ENCODE measurements at places on chromosomes 2 and 18.

- DNase-seq: no peak
Measured at GRCh38 chr2:45237128-45237527, 227.9 kb upstream of the SIX2 start.

DNA sequence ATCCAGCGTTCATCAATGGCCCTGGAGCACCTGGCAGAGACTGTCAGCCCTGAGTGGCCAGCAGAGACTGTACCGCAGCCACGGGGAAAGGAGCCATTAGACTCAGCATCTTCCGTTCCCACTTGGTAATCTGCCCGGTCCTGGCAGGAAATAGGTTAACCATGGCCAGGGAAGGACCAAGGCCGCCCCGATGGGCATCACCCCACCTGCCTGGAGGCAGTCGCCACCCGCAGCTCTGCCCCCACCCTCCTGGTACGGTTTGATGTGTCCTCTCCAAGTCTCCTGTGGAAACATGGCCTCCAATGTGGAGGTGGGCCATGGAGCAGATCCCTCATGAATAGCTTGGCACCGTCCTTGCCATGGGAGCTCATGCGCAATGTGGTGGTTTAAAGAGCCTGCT lies 75.3 kb downstream of the RTP5 start:
- DNase-seq: no peak

DNA sequence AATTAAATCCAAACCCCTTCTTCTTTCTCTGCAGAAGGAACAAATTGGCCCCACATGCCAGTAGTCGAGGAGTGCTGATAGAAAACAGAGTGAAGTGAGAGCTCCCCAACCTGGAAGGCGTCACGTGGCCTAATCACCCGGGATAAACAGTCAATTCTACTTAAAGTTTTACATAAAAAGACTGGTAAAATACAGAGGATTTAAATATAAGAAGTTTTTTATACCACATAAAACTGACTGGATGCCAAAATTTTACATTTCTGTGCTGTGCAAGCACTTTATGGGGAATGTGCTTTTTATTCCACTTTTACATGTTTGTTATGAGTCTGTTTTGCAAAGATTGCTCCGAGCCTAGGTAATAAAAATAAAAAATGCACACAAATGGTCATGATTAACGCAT lies 1586.8 kb upstream of the ACVR2A start:
- DNase-seq: no peak

DNA sequence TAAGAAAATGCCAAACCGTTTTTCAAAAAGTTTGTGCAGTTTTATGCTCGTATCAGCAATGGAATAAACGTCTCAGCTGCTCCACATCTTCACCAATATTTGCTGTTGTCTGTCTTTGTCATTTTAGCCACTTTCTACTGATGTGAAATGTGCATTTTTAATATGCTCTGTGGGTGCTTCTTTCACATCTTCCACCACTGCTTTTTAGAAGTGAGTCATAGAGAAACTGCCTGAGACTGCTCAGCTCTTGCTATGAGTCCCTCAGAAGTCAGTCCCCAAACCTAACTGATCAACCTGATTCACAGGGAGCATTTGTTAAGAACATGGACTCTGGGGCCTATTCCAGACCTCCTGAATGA lies 41.0 kb upstream of the EPC2 start:
- DNase-seq: no peak

DNA sequence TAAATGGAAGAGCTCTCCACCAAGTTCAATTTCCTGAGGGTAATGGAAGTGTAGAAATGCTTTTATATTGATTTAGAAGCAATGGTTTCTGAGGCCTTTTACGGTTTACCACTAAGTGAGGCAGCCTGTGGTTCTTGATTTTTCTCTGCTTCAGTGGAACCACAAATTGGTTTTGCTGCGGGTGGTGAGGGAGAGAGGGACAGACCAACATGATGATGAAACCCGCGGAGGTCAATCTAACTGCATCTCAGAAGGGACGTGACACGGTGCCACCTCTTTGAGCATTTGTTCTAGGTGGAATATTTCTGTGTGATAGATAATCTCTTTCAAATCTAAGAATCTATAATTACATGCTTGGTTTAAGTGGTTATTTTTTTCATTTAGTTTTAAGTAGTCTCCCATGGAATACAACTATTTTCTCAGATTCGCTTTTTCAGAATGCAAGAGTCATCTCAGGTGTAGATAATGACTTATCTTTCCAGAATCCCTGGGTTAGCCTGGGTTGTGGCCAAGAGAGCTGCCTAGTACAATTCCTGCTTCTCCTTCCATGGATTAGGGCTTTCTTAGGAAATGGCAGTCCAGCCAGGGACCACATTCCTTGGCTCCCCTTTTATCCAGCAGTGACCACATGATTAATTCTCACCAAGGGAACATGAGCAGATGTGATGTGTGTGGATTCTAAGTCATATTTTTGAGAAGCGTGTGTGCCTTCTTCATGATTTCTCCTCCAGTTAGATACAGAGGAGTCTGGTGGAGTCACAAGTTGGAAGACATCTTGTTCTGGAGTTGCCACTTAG lies 52.5 kb downstream of the KCNE4 start:
- DNase-seq: no peak

- no peak for DNase-seq
Measured at GRCh38 chr2:199405241-199405640, 52.5 kb downstream of the SATB2 start.

DNA sequence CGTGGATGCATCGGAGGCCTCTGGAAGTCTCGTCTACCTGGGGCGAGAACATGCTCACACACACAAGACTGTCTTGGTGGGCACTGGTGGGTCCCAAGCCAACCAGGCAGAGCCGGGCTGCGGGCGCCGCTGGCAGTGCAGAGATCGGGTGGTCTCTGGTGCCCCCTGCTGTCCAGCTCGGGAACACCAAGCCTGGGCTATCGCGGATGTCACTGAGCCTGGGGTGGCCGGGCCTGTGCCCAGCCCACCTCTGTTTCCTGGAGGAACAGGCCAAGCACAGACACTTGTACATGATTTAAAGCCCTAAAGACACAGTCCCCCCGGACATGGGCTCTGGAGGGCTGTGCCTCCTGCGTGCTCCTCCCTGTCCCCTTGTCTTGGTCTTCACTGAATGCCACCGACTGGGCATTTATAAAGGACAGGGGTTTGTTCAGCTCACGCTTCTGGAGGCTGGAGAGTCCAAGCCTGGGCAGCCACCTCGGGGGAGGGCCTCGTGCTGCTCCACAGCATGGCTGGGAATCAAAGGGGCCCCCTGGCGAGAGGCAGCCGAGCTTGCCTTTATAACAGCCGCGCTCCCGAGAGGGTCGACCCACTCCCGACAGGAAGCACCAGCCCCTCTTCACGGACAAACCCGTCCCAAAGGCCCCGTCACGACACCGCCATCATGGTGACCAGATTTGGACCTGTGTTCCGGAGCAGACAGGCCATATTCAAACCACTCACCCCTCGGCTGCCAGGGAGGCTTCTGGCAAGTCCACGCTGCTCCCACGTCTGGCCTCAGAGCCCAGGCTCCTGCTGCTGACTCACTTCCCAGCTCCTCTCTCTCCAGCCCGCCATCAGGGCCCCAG lies 3.6 kb upstream of the OTOS start:
- no peak for DNase-seq

- no peak for DNase-seq
Measured at GRCh38 chr2:215841175-215841816, 172.1 kb downstream of the MREG start.

DNA sequence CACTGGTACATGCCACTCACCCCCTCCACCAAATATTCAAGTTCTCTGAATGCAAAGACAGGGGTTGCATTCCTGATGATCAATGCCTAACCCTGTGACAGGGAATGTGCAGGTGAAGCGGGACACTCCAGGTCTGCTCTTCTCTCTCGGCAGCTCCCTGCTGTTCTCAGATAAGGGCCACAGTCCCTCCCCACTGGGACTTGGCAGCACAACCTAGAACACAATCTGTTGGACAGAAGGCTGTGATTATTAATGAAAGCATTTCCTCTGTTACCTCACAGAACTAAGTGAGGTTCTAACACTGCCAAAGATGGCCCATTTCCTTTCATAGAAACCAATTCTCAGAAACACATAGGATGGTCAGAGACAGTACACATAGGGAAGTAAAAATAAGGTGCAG lies 42.7 kb downstream of the VSNL1 start:
- no peak for DNase-seq

GRCh38 chr2:228838819-228839218 lies 432.3 kb downstream of the PID1 start:
- no peak for DNase-seq

GRCh38 chr2:148926981-148927401 lies 52.0 kb downstream of the KIF5C start:
- peak; percentile 4 for DNase-seq

GRCh38 chr2:239399433-239399920 lies 1.3 kb downstream of the HDAC4 start:
- DNase-seq: no peak

DNA sequence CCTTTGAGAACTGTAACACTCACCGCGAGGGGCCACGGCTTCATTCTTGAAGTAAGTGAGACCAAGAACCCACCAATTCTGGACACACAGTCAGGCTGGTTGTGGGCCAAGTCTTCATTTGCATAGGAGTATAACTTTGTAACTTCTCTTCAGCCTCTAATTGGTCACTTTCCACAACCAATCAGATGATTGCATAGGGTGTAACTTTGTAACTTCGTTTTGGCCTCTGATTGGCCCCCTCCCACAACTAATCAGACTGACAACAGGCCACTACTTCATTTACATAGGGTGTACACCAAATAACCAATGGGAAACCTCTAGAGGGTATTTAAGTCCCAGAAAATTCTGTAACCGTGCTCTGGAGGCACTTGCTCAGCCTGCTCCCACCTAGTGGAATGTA lies 77.5 kb upstream of the TCF4 start:
- DNase-seq: no peak

- DNase-seq: no peak
Measured at GRCh38 chr18:32668956-32669355, 103.9 kb downstream of the KLHL14 start.

- DNase-seq: no peak
Measured at GRCh38 chr2:137659616-137660015, 304.7 kb upstream of the HNMT start.

DNA sequence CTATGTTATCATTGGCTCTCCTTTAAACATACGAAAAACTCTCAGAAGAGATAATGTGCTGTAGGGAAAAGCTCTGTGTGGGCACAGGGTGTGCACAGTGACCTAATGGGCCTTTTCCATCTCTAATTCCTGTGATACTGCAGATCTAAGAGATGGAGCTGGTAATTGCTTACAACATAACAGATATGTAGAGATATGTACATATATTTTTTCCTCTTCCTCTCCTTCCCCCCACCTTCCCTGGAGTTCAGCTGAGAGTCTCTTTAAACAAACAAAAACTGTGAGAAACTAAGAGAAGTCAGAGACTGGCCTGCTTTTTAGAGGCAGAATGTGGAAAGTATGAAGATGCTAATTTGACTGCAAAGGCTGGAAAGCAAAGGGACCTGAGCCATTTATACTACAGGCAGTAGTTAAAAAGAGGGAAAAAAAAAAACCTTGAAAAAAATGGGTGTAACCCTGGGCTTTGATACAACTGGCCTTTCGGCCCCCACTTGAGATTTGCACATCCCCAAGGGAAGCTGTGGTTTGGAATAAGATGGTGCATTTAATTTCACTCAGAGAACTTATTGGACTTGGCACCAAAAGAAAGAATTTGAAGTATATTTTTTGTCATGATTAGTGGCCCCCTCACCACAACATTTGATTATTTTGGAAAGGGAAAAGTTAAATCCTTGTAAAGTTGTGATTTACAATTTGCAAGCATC lies 502.2 kb upstream of the ZEB2 start:
- no peak for DNase-seq

DNA sequence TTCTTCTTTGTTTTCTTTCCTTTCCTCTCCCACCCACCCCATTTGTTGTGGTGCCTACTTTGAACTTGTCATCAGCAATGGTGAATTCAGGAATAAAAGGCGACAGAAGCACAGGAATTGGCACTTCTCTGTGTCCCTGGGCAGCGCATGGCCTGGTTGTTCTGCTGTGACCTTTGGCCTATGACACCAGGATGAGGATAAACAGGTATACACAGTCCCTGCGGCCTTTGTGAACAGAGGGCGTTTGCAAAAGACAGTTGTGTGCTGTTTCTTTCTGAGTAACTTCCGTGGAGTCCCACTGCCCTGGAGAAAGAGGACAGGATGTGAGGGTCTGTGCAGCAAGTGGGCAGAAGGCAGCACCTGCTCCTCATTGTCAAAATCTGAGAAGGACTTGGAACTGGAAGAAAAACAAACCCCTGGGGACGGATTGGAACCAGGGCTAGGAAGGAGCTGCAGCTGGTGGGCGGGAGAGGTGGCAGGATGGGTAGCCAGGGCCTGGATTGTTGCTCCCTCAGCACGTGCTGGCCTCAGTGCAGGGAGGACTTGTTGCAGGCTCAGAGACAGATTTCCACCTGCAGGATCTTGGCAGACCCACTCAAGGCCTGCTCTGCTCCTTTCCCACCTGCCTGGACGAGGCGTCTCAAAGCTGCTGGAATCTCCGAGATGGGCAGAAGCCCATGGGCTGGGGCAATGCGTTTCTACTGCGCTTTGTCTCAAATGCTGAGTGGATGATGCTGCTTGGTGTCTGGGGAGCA lies 159.5 kb downstream of the ACKR3 start:
- no peak for DNase-seq

DNA sequence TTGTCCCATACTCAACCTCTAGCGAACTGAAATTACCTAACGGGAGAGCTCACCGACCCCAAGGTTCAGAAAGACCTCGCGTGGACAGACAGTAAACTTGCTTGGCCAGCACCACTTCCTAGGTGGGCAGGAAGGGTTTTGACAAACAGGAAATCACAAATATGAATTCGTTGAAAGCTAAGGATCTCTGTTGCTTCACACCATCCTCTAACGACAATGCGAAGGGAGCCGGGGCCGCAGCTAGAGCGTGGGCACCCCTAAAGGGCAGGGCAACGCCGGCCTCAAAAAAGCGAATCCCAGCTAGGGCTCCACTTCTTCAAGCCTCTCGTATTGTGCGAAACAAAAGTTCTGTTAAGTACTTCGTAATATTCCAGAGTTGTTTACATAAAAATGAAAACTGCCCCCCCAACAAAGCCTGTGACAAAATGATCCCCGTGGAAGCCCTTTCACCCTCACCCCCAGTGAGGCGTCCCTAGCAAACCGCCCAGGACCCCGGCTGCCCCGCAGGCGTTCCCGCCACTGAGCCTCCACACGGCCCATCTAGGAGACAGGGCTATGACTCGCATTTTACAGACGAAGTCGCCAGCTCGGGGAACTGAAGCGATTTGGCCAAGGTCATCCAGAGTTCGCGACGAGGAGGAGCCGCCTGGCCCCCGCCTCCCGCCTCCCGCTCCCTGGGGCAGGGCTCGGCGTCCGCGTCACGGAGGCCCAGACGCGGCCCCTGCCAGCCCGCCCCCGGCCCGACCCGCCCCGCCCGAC lies 548 bp downstream of the KANSL3 start:
- DNase-seq: no peak

DNA sequence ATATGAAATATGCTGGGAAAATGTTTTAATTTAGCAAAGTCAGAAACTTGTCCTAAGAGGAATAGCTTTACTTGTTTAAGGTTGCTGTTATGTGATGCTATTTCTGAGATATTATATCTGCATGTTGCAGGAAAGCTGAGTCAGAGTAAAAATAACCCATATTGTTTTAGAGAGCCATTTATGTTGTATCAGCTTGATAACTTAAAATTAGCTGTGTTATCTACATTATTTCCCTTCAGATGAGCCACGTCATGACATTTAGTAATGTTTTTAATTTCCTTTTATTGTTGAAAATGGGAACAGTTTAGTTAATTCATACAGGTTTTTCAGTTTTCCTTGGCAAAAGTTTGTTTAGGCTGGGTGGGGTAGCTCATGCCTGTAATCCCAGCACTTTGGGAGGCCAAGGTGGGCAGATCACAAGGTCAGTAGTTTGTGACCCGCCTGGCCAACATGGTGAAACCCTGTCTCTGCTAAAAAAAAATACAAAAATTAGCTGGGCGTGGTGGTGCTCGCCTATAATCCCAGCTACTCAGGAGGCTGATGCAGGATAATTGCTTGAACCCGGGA lies 55.8 kb downstream of the TTC27 start:
- DNase-seq: no peak

Data from esophagus squamous epithelium (tissue), 5 donors.